BJ (cell line): ENCODE measurements at places on chromosomes 13 and 19.

GRCh38 chr13:91988331-91988730 is 589.9 kb downstream of the GPC5 start:
- no peak for DNase-seq

- DNase-seq = no peak
Measured at GRCh38 chr19:29390742-29391141, 135.1 kb upstream of the VSTM2B start.

GRCh38 chr13:54162069-54162468 is 1133.5 kb downstream of the OLFM4 start:
- no peak for DNase-seq

DNA sequence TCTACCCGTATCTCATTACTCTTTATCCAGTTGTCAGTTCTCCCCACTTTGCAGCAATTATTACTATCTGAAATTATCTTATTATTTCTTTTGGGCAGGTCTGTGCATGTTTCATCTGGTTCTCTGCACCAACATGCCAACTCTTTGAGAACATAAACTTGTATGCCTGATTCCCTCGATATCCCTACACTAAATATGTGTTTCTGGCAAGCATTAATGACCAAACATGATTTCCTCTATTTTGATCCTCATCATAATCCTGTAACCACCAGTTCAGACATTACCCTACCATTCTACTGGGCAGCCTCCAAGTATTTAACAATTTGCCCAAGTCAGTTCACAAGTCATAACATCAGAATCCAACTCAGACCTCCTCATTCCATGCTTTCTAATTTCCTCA is 426.1 kb downstream of the FOXO1 start:
- no peak for DNase-seq

GRCh38 chr19:35125270-35125717 is 9.6 kb downstream of the LGI4 start:
- DNase-seq = no peak

GRCh38 chr13:114142640-114143490 is 10.4 kb upstream of the RASA3 start:
- no peak for DNase-seq

DNA sequence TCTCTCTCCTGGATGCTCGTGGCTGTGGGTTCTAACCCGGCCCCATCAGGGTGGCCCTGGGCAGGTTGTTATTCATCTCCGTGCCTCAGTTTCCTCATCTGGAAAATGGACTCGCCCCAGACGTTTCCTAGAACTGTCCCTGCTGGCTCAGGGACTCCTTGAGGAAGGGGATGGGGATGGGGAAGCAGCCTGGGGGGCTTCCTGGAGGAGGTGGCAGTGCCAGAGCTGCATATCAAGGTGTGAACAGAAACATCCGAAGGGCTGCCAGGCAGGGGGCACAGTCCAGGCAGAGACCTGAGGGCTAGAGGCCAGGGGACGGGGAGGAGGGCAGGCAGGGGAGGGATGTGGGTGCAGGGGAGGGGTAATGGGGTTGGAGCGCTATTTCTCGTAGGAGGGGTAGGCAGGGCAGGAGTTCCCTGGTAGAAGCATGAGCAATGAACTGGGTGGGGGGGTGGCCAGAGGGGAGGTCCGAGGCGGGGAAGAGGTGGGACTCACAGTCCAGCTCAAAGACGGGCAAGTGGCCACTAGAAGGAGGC is 3.6 kb upstream of the ELANE start:
- DNase-seq = no peak
